ENCODE measurements at places on chromosomes 3 and 15. TPM values are rescaled to one million over a fixed set of nuclear protein-coding genes. Genes with fewer than 3 reads are reported as not detected.

Gene ANKRD34C
- total RNA-seq = not detected

Gene ZNF385D
- total RNA-seq = not detected

Gene CA12
- 21.5 TPM for total RNA-seq

Gene TMEM212
- not detected for total RNA-seq

Gene GMPPB
- 35.8 TPM for total RNA-seq

Gene ARL14
- 104 TPM for total RNA-seq

Gene CSTA
- total RNA-seq = not detected

DNA sequence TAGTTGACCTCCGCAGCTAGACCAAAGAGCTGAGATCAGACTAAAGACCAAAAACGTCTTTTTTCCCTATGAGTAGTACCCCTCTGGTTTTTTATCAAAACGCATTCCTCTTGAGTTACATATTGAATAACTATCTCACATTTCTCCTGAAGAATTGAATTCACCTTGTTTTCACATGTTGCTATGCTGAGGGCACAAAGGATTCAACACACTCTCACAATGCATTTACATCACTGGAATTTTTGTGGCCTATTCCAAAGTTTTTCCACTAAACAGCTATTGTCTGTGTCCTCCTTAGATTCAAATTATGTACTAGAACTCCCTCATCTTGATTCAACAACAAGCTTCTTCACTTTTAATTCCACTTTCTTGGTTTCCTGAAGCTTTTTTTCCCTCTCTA, 112.5 kb downstream of the RSL24D1 start:
- DNase-seq = no peak

DNA sequence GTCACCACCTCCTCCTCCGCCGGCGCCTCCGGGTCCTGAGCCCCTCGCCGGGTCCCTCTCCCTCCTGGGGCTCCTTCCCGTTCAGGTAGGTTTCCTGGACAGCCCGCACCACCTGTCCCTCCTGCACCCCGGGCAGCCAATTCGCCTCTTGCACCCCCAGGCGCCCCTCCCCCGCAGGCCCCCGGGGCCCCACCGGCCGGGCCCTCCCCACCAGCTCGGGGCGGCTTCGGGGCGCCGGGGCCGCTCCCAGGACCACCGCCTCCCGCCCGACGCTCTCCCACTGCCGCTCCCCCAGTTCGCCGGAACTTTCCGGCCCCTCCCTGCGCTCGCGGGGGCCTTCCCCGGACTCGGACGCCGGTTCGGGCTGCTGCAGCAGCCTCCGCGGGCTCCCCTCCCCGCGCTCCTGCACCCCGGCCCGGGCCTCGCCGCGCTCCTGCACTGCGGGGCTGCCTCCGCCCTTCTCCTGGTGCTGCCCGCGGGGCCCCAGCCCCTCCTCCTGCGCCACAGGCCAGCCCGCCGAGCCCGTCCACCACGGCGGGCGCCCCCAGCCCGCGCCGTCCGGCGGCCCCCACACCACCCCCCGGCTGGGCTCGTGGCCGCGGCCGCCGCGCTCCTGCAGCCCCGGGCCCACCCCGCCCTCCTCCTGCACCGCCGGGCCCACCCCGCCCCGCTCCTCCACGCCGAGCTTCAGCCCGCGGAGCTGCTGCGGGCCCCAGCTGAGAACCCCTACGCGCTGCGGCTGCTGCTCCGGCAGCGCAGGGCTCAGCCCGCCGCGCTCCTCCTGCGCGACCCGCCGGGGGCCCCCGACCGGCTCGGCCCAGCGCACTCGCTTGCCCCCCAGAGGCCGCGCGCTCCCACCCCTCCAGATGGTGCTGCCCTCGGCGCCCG, 587 bp upstream of the TNK2 start:
- DNase-seq = peak; percentile 44

- DNase-seq = peak; percentile 33
These were observed 32.8 kb downstream of the TMEM212 start for GRCh38 chr3:171875923-171876412.

DNA sequence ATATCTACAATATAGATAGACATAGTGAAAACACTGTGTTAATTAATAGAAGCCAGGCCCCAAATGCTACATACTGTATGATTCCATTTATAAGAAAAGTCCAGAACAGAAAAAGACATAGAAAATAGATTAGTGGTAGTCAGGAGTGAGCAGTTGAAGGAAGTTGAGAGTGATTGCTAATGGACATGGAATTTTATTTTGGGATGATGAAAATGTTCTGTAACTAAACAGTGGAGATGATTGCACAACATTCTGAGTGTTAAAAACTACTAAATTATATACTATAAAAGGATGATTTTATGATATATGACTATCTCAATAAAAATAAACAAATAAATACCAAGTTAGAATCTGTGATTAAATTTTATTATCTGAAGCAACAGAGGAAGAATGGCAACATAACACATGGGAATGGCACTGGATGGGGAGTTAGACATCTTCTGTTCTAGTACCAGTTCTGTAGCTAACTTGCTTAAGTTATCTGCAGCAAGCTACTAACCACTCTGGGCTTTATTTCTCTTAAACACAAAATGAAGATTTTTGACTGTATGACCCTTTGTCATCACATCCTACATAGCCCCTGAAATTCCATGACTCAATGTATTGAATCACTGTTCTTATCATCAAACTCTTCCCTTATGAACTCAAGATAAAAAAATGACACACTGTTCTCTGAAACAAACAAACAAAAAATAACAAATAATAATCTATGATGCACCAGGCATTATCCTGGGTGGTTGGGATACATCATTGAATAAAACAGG, 612.7 kb downstream of the TBL1XR1 start:
- DNase-seq = no peak

GRCh38 chr15:43930556-43930955, 103.8 kb downstream of the WDR76 start:
- no peak for DNase-seq

DNA sequence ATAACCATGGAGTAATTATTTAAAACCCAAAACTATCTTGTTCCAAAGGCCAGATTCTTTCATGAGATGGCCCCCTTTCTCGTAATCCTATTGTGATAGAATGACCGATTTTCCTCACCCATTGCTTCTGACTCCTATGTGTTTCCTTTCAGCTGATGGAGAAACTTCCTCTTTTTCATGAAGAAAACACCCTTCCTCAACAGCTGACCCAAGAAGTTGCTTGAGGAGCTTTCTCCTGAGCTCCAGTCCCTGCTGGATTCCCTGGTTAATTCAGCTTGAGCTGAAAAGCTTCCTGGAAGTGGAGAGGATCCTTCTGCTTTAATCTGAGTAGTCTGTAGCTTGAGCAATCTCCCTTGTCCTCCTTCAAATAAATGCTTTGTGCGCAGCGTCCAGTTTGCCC, 75.0 kb downstream of the BFSP2 start:
- no peak for DNase-seq

GRCh38 chr3:31345581-31345980, 187.1 kb upstream of the STT3B start:
- DNase-seq = no peak

Measured in Calu3 (cell line).